ENCODE measurements at places on chromosomes 5 and 9. TPM values are rescaled to one million over a fixed set of nuclear protein-coding genes. Genes with fewer than 3 reads are reported as not detected.
A peak's percentile ranks its signal among the peaks of the same experiment; 100 is the strongest.

The ACOT12 gene
- total RNA-seq = not detected

The PCDHGA5 gene
- total RNA-seq = 0.71 TPM

The NFX1 gene
- total RNA-seq = 29.4 TPM

The DMRTA1 gene
- total RNA-seq = 7.7 TPM

- H3K4me3 ChIP-seq = no peak overlapping the region
- peaks cover 3% of the 10 kb centered on the region for H3K4me1 ChIP-seq
- DNase-seq = no peak
- peak overlapping the region; percentile 30 for H3K27ac ChIP-seq
- H3K27me3 ChIP-seq = no peaks in the 10 kb centered on the region
Measured at GRCh38 chr5:142976861-142977260, 206.7 kb downstream of the ARHGAP26 start.

DNA sequence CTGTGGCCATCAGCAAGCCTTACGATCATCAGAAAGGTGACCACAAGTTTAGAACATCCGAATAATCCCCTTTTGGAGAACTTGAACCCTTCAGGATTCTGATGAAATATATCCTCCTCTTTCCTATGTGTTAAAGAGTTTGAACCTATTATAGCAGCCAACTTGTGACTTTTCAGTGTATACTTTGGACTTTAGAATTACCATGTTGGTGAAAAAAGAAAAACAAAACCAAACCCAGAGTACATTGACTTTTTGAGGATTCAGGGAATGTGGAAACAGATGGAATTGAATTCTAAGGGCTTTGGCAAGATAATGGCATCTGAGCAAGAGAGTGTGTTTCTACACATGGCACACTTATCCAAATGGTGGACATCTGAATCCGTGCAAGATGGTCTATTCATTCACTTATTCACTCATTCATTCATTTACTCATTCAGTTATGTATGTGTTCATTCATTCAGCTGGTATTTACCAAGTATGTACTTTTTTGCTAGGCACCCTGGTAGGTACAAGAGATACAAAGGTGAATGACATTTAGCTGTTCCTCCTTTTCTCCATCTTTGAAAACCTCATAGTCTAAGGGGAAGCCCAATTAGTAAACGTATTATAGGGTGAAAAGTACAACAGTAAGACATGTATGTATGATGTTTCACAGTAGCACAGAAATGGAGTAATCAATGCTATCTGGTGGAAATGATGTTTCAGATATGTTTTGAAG lies 91.8 kb downstream of the PRDM6 start:
- H3K36me3 ChIP-seq = no peaks in the 10 kb centered on the region
- peaks cover 15% of the 10 kb centered on the region for H3K27me3 ChIP-seq
- no peak overlapping the region for H3K27ac ChIP-seq
- DNase-seq = no peak
- H3K4me1 ChIP-seq = peaks cover 18% of the 10 kb centered on the region
- no peak overlapping the region for H3K4me3 ChIP-seq

GRCh38 chr9:138105123-138105415 lies 227.5 kb downstream of the CACNA1B start:
- H3K36me3 ChIP-seq = no peaks in the 10 kb centered on the region
- H3K4me3 ChIP-seq = no peak overlapping the region
- no peak overlapping the region for H3K27ac ChIP-seq
- H3K27me3 ChIP-seq = no peaks in the 10 kb centered on the region
- DNase-seq = no peak
- no peaks in the 10 kb centered on the region for H3K4me1 ChIP-seq

DNA sequence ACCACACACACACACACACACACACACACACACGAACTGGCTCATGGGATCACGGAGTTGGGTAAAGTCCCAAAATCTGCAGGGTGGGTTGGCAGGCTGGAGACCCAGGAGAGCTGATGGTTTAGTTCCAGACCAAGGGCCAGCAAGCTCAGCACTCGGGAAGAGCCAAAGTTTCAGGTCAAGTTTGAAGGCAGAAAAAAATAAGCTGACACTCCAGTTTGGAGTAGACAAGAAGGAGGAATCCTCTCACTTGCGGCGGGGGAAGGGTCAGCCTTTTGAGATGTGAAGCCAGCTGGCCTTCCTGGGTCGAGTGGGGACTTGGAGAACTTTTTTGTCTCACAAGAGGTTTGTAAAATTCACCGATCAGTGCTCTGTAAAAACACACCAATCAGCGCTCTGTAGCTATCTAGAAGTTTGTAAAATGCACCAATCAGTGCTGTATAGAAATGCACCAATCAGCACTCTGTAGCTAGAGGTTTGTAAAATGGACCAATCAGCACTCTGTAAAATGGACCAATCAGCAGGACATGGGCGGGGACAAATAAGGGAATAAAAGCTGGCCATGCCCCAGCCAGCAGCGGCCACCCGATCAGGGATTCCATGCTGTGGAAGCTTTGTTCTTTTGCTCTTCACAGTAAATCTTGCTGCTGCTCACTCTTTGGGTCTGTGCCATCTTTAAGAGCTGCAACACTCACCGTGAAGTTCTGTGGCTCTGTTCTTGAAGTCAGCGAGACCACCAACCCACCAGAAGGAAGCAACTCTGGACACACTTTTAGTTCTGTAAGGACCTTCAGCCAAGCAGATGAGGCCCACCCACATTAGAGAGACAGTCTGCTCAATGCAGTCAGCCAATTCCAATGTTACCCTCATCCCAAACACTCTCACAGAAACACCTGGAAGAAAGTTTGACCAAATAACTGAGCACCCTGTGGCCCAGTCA lies 37.8 kb upstream of the UNC5A start:
- H3K27me3 ChIP-seq = peaks cover 39% of the 10 kb centered on the region
- H3K4me1 ChIP-seq = no peaks in the 10 kb centered on the region
- no peaks in the 10 kb centered on the region for H3K36me3 ChIP-seq
- H3K4me3 ChIP-seq = no peak overlapping the region
- DNase-seq = no peak

GRCh38 chr5:137221943-137222342 lies 277.2 kb downstream of the SPOCK1 start:
- H3K4me3 ChIP-seq = no peak overlapping the region
- H3K27me3 ChIP-seq = peaks cover 56% of the 10 kb centered on the region
- no peak overlapping the region for H3K27ac ChIP-seq
- peaks cover 18% of the 10 kb centered on the region for H3K4me1 ChIP-seq
- DNase-seq = no peak

- no peak overlapping the region for H3K4me3 ChIP-seq
- DNase-seq = no peak
- H3K36me3 ChIP-seq = peaks cover 4% of the 10 kb centered on the region
- H3K27me3 ChIP-seq = no peaks in the 10 kb centered on the region
Measured at GRCh38 chr9:127186806-127187205, 64.4 kb upstream of the ANGPTL2 start.

GRCh38 chr5:155878991-155879575 lies 447.9 kb upstream of the SGCD start:
- peaks cover 64% of the 10 kb centered on the region for H3K27me3 ChIP-seq
- H3K36me3 ChIP-seq = no peaks in the 10 kb centered on the region
- no peak overlapping the region for H3K27ac ChIP-seq
- DNase-seq = no peak

DNA sequence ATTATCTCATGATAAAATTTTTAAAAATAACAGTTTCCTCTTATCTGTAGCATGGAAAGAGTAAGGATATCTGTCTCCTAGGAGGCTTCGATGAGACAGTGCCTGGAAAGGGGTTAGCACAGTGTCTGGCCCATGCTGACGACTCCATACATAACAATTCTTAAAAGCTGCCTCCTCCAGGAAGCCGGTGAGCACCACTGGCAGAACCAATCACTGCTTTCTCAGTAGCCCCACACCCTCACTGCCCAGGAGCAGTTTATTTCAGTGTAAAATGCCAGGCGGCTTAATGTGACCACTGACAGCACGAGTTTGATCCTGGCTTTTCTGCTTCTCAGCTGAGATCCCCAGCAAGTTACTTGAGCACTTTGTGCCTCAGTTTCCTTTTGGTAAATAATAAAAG lies 1.2 kb upstream of the NIPAL4 start:
- H3K36me3 ChIP-seq = no peaks in the 10 kb centered on the region
- no peak overlapping the region for H3K4me3 ChIP-seq
- DNase-seq = no peak
- no peaks in the 10 kb centered on the region for H3K4me1 ChIP-seq
